ENCODE measurements at places on chromosomes 16 and 17. TPM values are rescaled to one million over a fixed set of nuclear protein-coding genes. Genes with fewer than 3 reads are reported as not detected.

NOG gene
- total RNA-seq: not detected

FOXC2 gene
- total RNA-seq: 2.7 TPM

PRR15L gene
- total RNA-seq: 0.11 TPM

GNAO1 gene
- total RNA-seq: not detected

NHLRC4 gene
- total RNA-seq: 0.65 TPM

CCDC40 gene
- 2.7 TPM for total RNA-seq

ODAD4 gene
- 1.3 TPM for total RNA-seq

C17orf58 gene
- total RNA-seq: 12.3 TPM

KCNG4 gene
- not detected for total RNA-seq

PLSCR3 gene
- total RNA-seq: 19.6 TPM

TBC1D3H gene
- 0.11 TPM for total RNA-seq

SLFN12L gene
- not detected for total RNA-seq

TIGD7 gene
- 5.4 TPM for total RNA-seq

KIFC3 gene
- total RNA-seq: 62.3 TPM

CBLN1 gene
- total RNA-seq: 0.11 TPM

TBC1D3I gene
- not detected for total RNA-seq

KDM8 gene
- 3.1 TPM for total RNA-seq

RPTOR gene
- 24.4 TPM for total RNA-seq

GCGR gene
- not detected for total RNA-seq

CCT6B gene
- total RNA-seq: 4.8 TPM

TPSD1 gene
- total RNA-seq: not detected

KRT15 gene
- total RNA-seq: 0.11 TPM

SLC13A2 gene
- not detected for total RNA-seq

RMI2 gene
- 5.7 TPM for total RNA-seq

SRSF1 gene
- 263 TPM for total RNA-seq

SAT2 gene
- 41.4 TPM for total RNA-seq

PLLP gene
- under 0.01 TPM for total RNA-seq

DRC7 gene
- total RNA-seq: 0.32 TPM

BRIP1 gene
- total RNA-seq: 6.3 TPM

TBC1D3E gene
- not detected for total RNA-seq

MYH3 gene
- 0.86 TPM for total RNA-seq

G6PC1 gene
- not detected for total RNA-seq

GP2 gene
- not detected for total RNA-seq

ALDH3A2 gene
- total RNA-seq: 279 TPM

RAPGEFL1 gene
- 1.9 TPM for total RNA-seq

SSTR5 gene
- 0.32 TPM for total RNA-seq

HES7 gene
- total RNA-seq: not detected

ENPP7 gene
- total RNA-seq: not detected

PLA2G10 gene
- total RNA-seq: not detected

TAC4 gene
- not detected for total RNA-seq

SPN gene
- not detected for total RNA-seq
